ENCODE measurements at places on chromosomes 7 and 10.

DNA sequence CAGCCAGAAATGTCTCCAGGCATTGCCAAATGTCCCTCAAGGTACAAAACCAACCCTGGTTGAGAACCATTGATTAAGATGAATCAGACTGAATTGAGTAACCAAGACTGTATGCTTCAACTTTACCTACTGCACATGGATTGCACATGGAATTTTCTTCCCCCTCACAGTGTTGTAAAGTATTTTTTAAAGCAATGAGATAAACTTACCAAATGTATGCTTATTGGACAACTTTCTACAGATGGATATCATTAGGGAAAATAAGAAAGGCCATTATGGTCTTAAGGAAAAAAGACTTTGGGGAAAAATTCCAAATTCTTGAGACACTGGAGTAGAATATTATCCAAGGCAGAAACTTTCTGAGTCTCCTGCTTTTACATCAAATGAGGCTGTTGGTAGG, 20.9 kb upstream of the MTPN start:
- DNase-seq: no peak

- no peak for DNase-seq
These were observed 100.8 kb downstream of the EGFR start for GRCh38 chr7:55119571-55119970.

- no peak for DNase-seq
These were observed 552.5 kb upstream of the FOXK1 start for GRCh38 chr7:4129481-4130122.

DNA sequence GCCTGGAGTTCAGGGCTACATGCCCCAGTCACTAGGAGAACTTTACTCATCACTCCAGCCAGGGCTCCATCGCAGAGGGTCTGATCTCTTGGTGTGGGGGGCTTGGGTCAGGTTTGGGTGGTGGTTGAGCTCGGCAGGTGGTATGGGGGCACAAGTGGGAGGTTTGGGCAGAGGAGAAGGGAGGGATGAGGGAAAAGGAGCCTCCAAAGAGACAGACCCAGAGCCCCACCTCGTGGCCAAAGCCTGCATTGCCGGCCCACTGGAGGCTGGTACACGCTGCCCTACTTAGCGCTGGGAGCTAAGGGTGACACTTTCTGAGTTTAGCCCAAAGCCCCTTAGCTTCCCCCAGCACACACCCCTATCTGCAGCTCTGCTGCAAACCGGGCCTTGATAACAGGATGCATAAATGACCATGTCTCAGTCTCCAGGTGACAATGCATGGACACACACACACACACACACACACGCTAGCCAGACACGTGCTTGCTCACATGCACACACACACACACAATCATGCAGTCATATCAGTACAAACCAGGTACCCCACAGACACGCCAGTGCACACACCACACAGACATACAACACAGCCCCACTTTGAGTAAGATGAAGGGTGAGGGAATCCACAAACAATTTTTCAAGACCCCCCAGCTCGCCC, 14.7 kb downstream of the LZTS2 start:
- peak; percentile 60 for DNase-seq

DNA sequence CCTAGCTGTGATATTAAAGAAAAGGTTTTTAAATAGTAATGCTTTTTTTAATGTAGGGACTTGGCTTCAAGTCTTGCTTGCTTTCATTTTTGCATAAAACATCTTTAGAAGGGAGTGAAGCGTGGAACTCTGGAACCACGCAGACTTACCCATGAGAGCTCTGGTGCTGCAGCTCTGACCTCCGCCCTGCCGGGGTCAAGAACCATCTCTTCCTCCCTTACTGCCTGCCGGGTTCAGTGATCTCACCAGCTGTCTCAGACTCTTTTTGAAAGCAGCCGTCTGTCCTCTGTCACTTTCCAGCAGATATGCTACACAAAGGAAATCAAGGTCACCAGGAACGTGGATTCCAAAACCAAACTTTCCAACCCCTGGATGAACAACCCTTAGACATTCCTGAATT, 353.8 kb downstream of the GPR37 start:
- no peak for DNase-seq

DNA sequence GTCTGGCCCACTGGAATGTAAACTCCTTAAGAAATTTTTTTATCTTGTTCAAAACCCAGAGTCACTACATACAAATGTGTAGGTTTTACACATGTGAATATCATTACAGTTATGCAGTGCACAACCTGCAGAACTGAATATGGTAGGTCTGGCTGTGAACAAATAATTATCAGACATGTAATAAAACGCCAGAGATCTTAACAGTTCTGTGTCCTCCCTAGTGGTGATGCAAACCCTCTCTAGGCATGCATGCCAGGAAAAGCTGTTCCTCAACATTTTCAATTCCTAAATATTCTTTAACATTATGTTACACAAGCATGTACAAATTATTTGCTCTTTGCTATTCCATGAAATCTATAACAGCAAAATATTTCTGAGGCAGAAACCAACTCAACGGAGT, 124.6 kb downstream of the IMMP2L start:
- DNase-seq: no peak

DNA sequence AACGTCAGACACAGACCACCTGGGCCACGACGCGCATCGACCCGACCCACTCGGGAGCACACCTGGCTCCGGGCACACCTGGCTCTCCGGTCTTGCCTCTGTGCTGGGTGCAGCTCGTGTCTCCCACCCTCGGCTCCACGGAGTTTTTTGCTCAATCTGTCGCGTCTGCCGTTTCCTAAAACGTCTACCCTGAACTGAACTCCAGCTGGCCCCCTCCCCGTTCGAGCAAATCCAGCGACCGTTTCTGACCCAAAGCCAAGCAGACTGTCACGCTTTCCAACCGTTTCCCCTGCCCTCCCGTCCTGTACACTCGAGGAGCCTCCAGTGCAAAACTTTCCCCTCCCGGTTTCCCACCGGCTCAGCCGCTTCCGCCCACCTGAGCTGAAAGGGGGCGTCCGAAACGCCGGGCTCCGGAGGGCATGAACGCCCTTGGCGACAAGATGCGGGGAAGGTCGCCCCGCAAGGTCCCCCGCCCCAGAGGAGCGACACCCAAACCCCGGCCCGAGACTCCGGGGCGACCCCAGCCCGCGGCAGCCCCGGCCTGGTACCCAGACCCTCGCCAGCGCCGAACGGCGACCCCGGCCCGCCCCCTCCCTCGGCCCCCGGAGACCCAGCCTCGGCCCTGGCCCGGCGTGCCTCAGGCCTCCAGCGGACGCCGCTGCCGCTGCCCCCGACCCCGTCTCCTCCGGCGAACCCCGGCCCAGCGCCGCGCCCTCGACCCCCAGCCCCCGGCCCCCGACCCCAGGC, 557 bp downstream of the CYTH3 start:
- DNase-seq: no peak

DNA sequence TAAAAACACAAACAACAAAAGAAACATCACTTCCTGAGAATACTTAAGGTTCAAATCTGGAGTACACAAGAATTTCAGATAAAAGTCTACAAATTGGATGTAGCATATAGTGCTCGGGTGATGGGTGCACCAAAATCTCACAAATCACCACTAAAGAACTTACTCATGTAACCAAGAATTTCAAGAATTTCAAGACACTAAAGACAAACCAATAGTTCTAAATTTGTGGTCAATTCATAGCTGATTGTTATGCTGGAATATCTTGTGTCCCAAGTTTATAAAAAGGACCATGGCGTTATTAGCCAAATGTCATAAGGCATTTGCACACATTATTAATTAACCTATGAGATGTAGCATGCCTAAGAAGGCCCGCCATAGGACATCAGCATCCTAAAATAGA, 1204.1 kb upstream of the AUTS2 start:
- no peak for DNase-seq

DNA sequence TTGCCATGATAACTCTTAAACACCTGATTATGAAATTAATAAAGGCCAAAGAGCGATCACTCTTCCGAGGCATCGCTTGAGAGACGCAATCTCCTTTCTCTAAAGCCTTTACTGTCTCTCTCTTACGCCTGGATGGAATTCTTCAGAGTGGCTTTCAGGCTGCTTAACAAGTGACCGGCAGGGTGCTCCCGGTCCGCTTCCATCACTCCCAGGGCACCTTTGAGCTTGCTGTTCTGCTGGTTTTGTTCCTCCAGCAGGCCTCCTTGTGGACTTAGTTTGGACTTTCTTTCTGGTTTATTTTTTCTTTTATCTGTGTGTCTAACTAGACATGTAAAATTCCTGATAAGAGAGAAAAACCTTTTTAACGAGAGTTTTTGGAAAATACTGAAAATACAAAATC, 60.9 kb downstream of the MRPL32 start:
- no peak for DNase-seq

DNA sequence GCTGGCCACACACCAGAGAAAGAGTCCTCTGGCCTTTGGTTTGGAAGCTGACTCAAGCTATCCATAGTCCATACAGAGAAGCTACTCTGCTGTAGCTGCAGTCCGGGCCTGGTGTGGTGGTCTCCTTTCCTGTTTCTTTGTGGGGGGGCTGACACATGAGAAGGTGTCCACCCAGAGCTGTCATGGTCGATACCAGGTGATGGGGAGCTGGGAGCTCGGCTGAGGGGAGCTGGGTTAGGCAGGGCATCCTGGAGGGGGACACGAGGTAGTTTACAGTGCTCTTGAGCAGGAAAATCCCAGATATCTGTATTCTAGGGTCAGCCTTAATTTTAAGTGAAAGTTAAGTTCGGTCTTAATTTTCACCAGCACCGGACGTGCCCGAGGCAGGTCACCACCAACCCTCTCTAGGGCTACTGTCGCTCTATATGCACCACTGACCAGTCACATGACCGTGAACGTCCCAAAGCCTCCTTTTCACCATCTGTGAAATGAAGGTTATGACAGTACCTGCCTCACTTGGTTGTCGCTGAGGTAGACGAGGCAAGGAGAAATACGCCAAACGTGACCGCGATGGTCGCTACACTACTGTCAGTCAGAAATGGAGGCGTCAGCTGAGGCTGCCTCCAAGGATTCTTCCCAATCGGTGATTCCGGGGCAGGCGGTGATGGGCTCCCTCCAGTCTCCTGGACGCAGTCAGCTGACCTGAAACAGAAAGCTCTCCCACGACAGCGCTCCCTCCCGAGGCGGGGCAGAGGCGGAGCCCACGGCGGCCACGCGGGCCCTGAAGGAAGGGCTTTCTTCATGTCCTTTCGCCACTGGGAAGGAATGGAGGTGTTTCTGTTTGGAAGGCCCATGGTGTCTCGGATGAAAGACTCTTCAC, 69.4 kb upstream of the SHH start:
- DNase-seq: no peak

DNA sequence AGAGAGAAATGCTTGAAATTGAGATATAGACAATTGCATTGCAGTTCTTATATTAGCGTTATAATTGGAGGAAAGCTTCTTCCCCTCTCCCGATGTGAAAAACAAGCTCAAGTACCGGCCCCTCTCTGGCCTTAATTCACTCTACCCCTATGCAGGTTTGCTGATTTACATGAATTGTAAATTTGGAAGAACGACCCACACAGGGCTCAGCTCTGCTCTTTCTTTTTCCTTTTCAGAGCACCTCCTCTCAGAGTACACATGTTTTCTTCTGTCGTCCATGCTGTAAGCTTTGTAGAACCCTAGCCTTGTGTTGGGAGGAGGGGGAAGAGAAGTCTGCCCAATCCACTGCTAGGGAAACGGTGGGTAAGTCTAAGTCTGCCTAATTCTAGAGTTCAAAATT, 140.8 kb downstream of the IQUB start:
- DNase-seq: no peak

DNA sequence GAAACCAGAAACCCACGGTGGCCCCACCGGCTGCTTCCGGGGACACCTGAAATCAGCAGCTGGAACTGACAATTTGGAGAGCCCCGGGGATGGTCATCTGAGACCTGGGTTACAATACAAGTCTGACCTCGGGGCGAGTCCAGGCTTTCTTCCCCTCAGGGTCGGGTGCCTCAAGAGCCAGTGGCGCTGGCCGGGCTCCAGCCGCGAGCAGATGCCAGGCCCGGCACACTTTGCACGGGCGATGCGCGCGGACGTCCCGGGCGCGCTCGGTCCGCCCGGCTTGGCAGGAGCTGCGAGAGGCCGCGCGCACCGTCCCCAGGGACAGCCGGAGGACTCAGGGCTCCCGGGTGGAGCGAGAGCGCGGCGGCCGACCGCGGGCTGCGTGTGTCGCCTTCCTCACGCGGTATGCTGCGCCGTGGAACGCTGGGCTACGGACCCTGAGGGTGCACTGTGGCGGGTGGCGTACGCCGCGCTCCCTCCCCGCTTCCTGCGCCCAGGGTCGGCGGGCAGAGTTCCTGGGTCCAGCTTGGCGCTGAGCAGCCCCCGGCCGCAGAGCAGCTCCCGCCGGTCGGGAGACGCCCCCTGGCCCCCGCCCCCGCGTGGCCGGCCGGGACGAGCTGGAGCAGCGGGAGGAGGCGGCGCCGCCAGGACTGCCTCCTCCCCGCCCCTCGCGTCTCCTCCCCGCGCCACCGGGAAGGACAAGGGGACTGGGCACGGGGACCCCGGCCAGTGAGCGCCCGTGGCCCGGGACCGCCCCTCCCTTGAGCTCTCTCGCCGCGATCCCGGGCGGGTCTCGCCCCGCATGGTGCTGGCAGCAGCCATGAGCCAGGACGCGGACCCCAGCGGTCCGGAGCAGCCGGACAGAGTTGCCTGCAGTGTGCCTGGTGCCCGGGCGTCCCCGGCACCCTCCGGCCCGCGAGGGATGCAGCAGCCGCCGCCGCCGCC, at the start of gene RBM20:
Gene RBM20, plus strand, starts transcription at position 684 of the 945 bp plus-strand sequence. Its CDS starts 119 bp downstream, at position 803.
- no peak for DNase-seq

- no peak for DNase-seq
These were observed 3.1 kb downstream of the CYP17A1 start for GRCh38 chr10:102834143-102834542.

GRCh38 chr7:131284702-131285419, 42.8 kb upstream of the MKLN1 start:
- no peak for DNase-seq

GRCh38 chr10:128422999-128423398, 296.8 kb upstream of the MKI67 start:
- DNase-seq: no peak

GRCh38 chr10:96830511-96831199, 1.4 kb upstream of the LCOR start:
- DNase-seq: peak; percentile 66

DNA sequence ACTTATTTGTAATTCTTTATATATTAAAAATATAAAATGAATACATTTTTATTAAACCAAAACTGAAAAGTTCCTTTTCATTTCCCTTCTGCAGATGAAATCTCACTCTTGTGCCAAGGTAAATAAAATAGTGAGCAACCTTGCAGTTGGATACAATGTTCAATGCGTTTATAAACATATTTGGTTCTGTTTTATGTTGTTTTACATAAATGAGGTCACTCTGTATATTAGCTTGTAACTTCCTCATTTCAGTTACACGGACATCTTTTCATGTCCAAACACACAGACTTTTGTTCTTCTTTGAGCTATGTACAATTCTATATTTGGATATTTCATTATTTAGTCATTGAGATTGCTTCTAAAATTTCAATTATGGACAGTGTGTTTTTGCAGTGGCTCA, 107.7 kb downstream of the BBS9 start:
- DNase-seq: no peak
